IPS DF 6.9 (cell line): ENCODE measurements at places on chromosomes 12 and 14.

GRCh38 chr14:55123101-55123500 is 6.0 kb upstream of the LGALS3 start:
- H3K4me3 ChIP-seq, result no peak overlapping the region
- H3K4me1 ChIP-seq, result no peaks in the 10 kb centered on the region
- no peak for DNase-seq
- no peaks in the 10 kb centered on the region for H3K36me3 ChIP-seq

GRCh38 chr12:6471989-6472360 is 1.5 kb upstream of the VAMP1 start:
- H3K27me3 ChIP-seq, result no peaks in the 10 kb centered on the region
- no peaks in the 10 kb centered on the region for H3K36me3 ChIP-seq
- no peak for DNase-seq
- H3K27ac ChIP-seq, result no peak overlapping the region
- H3K4me3 ChIP-seq, result no peak overlapping the region

- no peak for DNase-seq
- peaks cover 6% of the 10 kb centered on the region; the same call in 1 of the 2 replicates for H3K36me3 ChIP-seq
- H3K27me3 ChIP-seq, result no peaks in the 10 kb centered on the region
- no peak overlapping the region for H3K27ac ChIP-seq
- H3K4me3 ChIP-seq, result no peak overlapping the region
Measured at GRCh38 chr14:103480595-103480994, 42.0 kb downstream of the CKB start.

DNA sequence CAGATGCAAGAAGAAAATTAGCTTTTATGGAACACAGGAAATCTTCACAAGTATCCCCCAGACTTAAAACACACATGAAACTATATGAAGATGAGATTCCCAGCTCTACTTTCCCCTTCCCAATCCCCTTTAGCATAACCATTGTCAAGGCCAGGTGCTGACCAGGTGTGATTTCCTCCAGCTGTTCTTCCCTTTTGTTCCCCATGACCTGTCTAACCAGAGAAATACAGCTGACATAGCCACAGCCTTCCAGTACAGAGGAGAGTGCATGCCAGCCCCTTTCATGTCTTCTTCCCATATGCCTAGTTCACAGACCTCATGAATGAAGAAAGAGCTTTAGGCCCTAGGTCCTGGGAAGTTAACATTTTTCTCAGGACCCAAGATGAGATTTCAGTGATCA is 43.5 kb upstream of the FKBP4 start:
- DNase-seq, result no peak
- H3K4me3 ChIP-seq, result no peak overlapping the region
- peaks cover 9% of the 10 kb centered on the region for H3K4me1 ChIP-seq

- no peaks in the 10 kb centered on the region for H3K36me3 ChIP-seq
- H3K4me3 ChIP-seq, result no peak overlapping the region
- no peaks in the 10 kb centered on the region for H3K4me1 ChIP-seq
- H3K27ac ChIP-seq, result no peak overlapping the region
- DNase-seq, result no peak
Measured at GRCh38 chr12:114003286-114003685, 37.2 kb upstream of the RBM19 start.

DNA sequence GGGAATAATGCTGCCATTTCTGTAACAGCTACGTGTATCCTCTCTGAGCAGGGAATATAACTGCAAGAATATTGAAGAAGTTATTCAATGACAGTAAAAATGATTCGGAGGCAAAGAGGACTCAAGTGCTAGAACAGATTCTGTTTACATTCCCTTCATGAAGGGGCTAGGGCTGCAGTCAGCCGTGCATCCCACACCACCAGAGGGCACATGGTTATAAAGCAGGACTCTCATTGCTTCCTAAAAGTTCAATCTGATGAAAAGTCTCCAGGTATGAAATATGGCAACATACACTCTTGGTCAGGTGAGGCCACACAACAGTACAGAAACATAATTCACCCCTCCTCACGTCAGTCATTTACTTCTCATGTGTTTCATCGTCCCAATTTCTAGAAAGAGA is 34.0 kb downstream of the TCHP start:
- peaks cover 15% of the 10 kb centered on the region for H3K36me3 ChIP-seq
- H3K27ac ChIP-seq, result no peak overlapping the region
- H3K4me3 ChIP-seq, result no peak overlapping the region
- H3K4me1 ChIP-seq, result no peaks in the 10 kb centered on the region

- no peaks in the 10 kb centered on the region for H3K4me1 ChIP-seq
- H3K27me3 ChIP-seq, result no peaks in the 10 kb centered on the region
- DNase-seq, result peak; percentile 20
- H3K27ac ChIP-seq, result no peak overlapping the region
- H3K4me3 ChIP-seq, result no peak overlapping the region
- no peaks in the 10 kb centered on the region for H3K36me3 ChIP-seq
Measured at GRCh38 chr14:38755036-38755435, 348.0 kb downstream of the SEC23A start.

- H3K4me3 ChIP-seq, result no peak overlapping the region
- no peaks in the 10 kb centered on the region; the same call in 1 of the 2 replicates for H3K36me3 ChIP-seq
- no peaks in the 10 kb centered on the region for H3K4me1 ChIP-seq
- DNase-seq, result no peak
- H3K27ac ChIP-seq, result no peak overlapping the region
Measured at GRCh38 chr12:160858-161257, 53.1 kb downstream of the SLC6A12 start.

GRCh38 chr12:26077915-26078702 is 46.7 kb downstream of the BHLHE41 start:
- no peak overlapping the region for H3K27ac ChIP-seq
- DNase-seq, result no peak
- H3K36me3 ChIP-seq, result no peaks in the 10 kb centered on the region
- H3K4me1 ChIP-seq, result no peaks in the 10 kb centered on the region; the same call in 1 of the 2 replicates
- no peak overlapping the region for H3K4me3 ChIP-seq
- H3K27me3 ChIP-seq, result no peaks in the 10 kb centered on the region

- DNase-seq, result no peak
- no peaks in the 10 kb centered on the region for H3K27me3 ChIP-seq
- H3K27ac ChIP-seq, result no peak overlapping the region
- no peak overlapping the region for H3K4me3 ChIP-seq
- no peaks in the 10 kb centered on the region for H3K4me1 ChIP-seq
- H3K36me3 ChIP-seq, result no peaks in the 10 kb centered on the region
Measured at GRCh38 chr12:23596568-23596967, 352.9 kb downstream of the SOX5 start.

GRCh38 chr12:39043424-39043822 is 138.0 kb upstream of the CPNE8 start:
- DNase-seq, result no peak
- H3K4me3 ChIP-seq, result no peak overlapping the region
- no peak overlapping the region for H3K27ac ChIP-seq
- no peaks in the 10 kb centered on the region for H3K36me3 ChIP-seq
- H3K27me3 ChIP-seq, result no peaks in the 10 kb centered on the region

DNA sequence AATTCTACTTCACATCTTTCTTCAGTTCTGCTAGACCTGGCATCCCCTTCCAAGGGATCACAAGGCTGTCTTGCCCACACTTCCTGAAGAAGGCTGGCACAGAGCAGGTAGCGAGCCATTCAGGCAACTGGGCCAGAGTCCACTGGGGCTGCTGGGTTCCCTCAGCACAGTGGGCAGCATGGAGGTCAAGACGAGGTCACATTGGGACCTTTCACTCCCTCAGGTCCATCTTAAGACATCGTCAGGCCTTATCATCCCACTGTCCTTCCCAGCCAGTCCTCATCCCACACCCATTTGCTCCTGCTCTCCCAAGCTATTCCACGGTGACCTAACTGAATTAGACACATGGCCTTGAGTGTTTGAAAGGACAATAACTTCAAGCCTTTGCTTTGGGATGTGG is 143.1 kb upstream of the HIF1A start:
- no peak for DNase-seq
- H3K36me3 ChIP-seq, result no peaks in the 10 kb centered on the region
- no peaks in the 10 kb centered on the region for H3K27me3 ChIP-seq
- H3K4me3 ChIP-seq, result no peak overlapping the region

DNA sequence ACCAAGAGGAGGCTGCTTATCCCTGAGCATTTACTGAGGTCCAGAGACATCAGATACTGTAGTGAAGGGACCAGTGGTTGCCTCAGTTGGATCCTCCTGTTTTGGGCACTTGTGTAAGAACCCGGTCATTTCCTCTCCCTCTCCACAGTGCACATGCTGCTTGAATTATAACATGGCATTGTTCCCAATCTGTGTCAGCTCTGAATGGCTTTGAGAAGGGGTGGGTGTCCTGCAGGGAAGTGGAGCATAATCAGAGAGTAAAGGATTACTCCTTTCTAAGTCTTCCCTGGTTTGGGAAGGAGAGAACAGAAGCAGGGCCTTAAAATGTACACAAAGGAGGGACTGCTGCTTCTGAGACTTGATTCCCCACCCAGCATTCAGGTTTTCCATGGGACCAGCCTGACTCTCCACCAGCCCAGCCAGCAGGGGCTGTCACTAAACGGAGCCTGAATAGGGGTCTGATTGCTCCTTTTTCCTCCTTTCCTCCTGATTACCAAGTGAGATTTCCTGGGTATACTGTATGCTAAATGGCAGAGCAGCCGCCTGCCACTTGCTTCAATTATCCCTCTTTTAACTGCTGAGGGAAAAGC is 78.4 kb downstream of the NRXN3 start:
- no peaks in the 10 kb centered on the region for H3K4me1 ChIP-seq
- H3K4me3 ChIP-seq, result no peak overlapping the region
